Fibroblast of mammary gland (primary cell): ENCODE measurements at places on chromosomes 7 and 10.

GRCh38 chr7:125197731-125198393 lies 268.2 kb upstream of the POT1 start:
- no peak for DNase-seq

DNA sequence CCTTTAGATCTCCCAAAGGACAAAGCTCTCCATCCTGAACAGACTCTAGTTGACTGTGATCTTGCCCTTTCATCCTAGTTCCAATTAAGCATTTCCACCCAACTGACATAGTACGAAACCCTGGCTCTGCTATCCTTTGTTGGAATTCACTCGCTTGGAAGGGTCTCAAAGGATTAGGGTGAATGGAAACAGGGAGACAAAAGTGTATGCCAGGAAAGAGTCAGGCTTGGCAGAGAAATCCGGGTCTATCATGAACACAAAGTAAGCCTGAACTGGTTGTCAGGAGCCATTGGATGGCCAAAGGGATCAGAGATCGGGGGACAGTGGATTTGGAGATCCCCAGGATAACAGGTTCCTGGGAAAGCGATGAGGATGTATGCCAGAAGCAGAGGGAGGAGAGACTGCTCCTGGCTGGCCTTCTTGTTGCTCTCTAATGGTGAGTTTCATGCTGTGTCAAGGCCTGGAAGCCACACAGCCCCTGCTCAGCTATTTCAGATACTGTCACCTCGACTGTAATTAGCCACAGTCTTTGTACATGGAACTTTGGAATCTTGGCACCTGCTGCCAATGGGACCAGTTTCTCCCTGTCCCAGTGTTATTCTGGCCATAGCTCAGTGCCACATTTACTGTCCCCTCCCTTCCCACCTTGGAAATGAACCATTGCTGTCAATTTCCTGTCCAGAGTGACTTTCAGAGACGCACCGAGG lies 1168.7 kb upstream of the AUTS2 start:
- no peak for DNase-seq

GRCh38 chr10:67476201-67476600 lies 219.8 kb downstream of the CTNNA3 start:
- no peak for DNase-seq

- peak; percentile 52 for DNase-seq
These were observed 1.3 kb downstream of the CASP2 start for GRCh38 chr7:143289421-143289820.

DNA sequence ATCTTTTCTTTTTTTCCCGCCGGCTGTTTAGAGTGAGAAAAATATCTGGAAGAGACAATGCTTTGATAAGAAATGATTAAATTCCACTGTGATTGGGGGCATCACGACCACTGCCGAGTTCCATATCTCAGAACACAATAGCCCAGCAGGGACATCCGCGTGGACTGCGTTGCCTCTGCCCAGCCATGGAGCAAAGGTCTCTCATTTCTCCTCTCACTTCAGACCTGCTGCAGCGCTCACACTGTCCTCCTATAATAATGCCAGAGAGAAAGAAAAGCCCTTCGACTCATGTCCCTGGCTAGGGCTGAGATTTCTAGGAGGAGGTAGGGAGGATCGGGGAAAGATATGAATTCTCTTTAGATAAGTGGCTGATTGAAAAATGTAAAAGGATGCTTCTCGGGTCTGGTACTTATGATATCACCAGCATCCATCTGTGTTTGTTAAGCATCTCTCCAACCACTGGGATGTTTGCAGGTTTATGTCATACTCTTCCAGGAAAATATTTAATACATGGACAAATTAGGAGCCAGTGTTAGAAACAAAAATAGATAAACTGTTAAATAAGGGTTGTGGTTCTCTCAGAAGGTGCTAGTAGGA lies 472.9 kb upstream of the AKR1E2 start:
- DNase-seq: peak; percentile 75

DNA sequence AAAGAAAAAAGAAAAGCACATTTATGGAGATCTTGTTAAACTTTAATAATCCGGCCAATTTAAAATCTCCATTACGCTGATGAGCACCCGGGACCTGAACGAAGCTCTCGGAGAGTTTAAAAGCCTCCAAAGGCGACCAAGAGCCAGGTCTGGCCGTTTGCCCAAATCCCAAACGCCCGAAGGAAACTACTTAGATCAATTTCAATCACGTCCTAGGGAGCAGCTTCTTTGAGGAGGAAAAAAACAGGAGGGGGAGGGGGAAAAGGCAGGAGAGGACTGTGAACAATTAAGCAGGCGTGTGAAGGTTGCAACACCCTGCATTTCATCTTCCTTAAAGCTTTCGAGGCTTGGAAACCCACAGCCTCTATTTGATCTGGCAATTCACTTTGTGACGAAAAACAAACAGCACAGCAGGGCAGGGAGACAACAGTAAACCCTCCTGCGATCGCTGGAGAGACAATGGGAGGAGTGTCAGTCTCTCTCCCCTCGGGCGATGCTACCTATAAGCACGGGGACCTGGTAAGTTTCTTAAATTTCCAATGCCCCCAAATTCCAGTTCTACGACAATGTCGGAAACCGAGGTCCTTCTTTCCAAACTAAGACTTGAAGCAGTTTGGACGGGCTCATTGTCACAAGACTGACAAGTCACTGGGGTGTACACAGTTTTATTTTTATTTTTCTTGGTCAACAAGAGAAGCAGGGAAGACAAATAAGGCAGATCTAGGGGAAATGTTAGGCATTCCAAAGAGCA lies 1.2 kb downstream of the KLF6 start:
- DNase-seq: peak; percentile 56

DNA sequence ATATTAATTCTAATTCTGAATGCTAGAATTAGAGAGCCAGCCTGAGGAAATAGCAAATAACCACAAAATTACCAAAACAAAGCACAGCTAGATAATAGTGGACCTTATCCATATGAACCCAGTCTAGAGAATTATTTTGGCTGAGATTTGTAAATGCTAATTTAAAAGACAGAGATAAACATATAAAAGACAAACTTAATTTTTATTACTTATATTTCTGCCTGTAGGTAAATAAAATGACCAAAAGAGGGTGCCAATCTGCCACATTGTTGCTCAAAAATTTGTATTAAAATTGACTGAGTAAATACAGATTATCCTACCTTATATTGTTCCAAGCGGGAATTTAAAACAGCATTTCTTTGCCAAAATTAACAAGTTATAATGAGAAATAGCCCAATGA lies 20.2 kb downstream of the RTKN2 start:
- DNase-seq: peak; percentile 49
